Pulmonary artery endothelial cell (primary cell): ENCODE measurements at places on chromosomes 1 and 21.

GRCh38 chr1:227321035-227321434 lies 2.7 kb upstream of the CDC42BPA start:
- DNase-seq, result no peak

- no peak for DNase-seq
Observed at GRCh38 chr21:26120828-26121227, 49.7 kb downstream of the APP start.

DNA sequence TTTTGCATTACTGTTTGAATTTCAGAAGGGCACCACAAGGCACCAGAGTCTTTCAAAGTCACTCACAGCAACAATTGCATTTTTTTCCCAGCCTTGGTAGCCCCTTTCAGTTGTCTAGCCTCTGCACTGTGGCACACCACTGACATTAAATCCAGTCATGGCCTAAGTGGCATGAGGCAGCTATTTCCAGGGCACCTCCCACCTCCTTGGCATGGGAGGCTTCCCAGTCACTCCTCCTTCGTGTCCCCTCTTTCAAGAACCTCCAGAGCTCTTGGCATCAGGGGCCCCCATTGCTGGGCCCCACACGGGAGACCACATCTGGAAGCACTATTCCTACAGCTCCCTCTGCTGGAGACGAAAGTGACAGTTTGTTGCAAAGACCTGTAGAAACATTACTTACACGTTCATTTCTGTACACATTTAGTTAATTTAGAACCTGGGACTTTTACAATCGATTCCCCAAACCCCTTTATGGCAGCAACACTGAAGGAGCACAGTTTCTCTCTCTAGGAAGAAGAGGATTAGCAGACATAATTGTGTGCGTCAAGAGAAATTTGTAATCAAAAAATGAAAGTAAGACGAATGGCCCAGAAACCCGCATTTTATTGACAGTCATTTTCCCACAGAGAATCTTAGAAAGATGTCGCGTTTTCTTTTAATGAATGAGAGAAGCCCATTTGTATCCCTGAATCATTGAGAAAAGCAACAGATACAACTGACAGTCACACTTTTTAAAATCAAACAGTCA lies 5.7 kb upstream of the CHD5 start:
- no peak for DNase-seq

DNA sequence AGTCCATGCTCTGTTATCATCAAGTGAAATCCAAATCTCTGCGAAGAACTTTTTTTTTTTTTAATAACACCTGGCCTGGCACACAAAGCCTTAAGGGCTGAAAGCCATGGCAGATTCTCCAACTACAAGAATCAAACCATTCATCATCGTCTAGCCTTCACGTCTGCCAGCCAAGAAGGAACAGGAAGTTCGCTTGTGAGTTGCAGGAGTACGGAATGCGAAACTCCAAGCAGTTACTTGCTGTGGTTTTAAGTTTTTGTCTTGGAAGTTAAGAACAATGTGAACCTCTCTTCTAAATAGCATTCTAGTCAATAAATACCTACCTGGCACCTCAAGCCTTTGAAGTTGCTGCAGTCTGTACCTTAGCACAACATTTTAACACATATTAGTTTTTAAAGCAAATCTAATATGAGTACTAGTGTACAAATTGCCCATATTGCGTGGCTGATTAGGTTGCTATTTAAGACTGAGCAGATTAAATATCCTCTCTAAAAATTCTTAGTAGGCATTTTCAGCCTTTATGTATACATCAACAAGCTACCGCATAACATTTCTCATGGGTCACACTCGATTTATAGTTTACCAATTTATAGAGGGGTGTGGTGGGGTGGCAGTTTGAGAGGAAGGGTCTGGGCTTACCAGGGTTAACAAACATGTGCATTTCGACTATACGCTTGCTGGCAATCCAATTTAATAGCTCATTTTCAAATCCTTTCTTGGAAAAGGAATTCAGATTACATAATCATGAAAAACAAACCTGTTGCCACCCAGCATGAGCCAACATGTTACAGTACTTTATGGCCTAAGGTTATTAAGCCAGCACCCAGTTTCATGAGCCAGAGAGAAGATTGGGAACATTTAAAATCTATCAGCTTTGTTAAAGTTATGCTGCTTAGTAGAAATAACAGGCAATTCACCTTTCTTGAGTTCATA lies 22.2 kb upstream of the PTPN14 start:
- DNase-seq, result no peak

- DNase-seq, result no peak
Observed at GRCh38 chr1:151520359-151520758, 9.2 kb downstream of the CGN start.
